ENCODE measurements at places on chromosomes 3 and 15. TPM values are rescaled to one million over a fixed set of nuclear protein-coding genes. Genes with fewer than 3 reads are reported as not detected.

The TRAT1 gene
- total RNA-seq, result not detected

DNA sequence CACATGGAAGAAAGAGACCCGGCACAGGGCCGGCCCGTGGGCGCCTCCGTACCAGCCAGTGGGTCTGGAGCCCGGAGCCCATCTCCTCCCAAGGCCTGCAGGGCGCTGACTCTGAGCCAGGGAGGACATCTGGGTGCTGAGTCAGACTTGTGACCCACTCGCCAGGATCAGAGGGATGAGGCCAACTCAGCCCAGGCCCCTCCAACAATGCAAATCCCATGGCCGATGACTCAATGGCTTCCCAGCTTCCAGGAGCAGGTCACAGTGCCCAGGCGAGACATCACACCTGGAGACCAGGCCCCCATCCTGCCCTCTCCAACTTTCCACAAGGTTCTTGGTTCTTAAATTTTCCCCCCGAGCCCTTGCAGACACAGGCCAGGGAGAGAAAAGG, 95.1 kb downstream of the LRIG1 start:
- no peak for DNase-seq

GRCh38 chr15:63054281-63054683, 11.7 kb downstream of the TPM1 start:
- no peak for DNase-seq

DNA sequence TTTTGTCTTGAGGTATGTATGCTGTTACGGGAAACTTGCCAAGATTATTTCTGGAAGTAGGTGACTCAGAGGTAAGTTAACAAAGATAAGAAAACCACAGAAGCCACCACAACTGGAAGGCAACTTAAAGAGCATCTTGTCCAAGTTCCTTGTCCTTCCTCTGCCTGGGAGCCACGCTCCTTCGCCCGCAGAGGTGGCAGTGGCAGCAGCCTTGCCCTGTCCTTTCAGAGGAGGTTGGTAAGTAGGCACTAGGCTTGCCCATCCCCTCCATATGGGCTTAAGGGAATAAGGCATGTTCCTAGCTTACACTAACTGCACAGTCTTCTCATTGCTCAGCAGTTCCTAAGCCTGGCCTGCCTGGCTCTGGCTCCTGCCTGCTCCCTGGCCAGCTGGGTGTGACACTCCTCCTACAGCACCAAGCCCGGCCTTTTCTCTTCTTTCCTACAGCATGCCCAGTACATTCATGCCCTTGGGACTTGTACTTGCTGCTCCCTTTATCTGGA, 48.0 kb upstream of the RAB6B start:
- peak; percentile 86 for DNase-seq

The GOLGA6D gene
- total RNA-seq, result not detected

DNA sequence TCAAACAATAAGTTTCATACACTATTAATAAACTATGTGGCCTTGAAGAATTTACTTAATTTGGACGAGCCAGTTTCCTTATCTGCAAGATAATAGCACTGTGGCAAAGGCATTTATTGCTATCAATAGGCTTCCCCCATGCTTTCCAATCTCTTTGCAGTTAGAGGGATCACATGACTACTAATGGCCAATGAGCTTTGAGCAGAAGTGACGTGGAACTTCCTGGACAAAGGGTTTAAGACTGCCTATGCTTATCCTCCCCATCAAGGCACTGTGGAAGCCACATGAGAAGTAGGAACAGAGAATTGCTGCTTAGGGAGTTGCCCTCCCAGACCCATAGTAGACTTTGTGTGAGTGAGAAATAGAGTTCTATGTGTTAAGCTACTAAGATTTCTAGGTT, 16.7 kb upstream of the ZMAT3 start:
- no peak for DNase-seq

The DZIP1L gene
- 6.6 TPM for total RNA-seq

GRCh38 chr3:113685956-113686721, 10.3 kb downstream of the USF3 start:
- peak; percentile 25 for DNase-seq

The RBMS3 gene
- total RNA-seq, result 18.4 TPM

GRCh38 chr3:172118019-172118418, 78.6 kb downstream of the FNDC3B start:
- DNase-seq, result no peak

GRCh38 chr3:16998236-16998923, 113.6 kb downstream of the PLCL2 start:
- DNase-seq, result no peak

The ZCWPW2 gene
- not detected for total RNA-seq

DNA sequence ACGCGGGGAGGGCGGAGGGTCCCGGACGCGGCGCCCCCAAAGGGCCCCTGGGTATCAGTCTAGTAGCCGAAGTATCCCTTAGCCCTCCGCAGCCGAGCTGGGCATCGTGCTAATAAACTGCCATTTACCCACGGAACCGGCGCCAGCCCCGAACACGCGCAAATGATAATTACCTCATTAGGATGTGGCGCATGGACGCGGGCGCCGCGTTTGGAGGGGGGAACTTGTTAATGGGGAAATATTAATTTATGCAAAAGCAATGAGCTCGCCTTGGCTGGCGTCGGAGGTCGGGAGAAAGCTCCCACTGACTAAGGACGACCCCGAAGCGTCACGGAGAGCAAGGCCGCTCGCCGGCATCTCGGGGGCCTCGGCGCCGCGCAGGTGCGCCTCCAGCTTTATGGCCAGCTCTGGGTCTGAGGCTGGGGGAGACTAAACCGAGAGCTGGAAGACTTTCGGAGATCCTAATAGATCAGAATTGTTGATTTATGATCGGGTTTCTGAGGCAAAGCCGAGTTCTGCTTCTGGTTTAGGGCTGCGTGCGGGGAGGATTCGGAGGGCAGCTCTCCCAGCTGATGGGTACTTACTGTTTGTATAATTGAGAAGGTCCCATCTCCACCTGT, 474 bp upstream of the FEZF2 start:
- no peak for DNase-seq

The GOLGA6A gene
- not detected for total RNA-seq

GRCh38 chr3:14837186-14837877, 18.6 kb downstream of the FGD5 start:
- no peak for DNase-seq

GRCh38 chr15:81337241-81337640, 13.3 kb upstream of the STARD5 start:
- no peak for DNase-seq

GRCh38 chr3:171465763-171466162, 5.6 kb upstream of the TNIK start:
- no peak for DNase-seq

DNA sequence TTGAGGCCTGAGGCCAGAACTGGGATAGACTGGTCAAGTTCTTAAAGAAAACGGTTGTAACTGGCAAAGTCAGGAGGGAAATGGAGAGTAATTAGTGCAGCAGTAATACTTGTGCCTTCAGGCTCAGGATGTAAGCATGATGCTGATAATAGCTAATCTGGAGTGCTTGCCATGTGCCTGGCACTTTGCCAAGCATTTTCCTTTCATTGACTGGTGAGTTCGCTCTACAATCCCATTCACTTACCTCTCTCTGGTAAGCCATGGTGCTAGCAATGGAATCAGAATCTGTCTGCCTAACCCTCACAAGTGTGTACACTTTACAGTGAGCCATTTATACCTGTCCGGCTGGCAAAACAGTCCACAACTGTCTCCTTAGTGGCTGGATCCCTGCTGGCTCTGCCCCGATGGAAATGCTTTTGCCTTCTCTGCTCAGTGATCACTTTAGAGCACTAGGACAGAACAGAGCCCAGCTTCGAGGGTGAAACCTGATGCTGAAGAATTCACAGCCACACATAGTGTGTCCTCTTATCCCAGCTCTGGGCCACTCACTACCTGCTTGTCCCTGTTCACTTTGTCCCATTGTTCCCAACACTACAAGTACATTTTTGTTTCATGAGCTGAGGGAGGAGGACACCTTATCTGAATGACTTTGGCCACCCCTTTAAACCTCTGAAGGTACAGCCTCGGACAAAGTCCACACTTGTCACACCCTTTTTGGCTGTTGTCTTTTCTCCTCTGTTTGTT, 10.3 kb downstream of the CHP1 start:
- DNase-seq, result no peak

- no peak for DNase-seq
Measured at GRCh38 chr15:58434334-58434875, 2.6 kb downstream of the LIPC start.

- no peak for DNase-seq
Measured at GRCh38 chr3:13002398-13003124, 70.7 kb downstream of the IQSEC1 start.

- no peak for DNase-seq
Measured at GRCh38 chr3:37093481-37093880, 80.9 kb downstream of the LRRFIP2 start.

- DNase-seq, result no peak
Measured at GRCh38 chr3:182914341-182914740, 66.0 kb downstream of the DCUN1D1 start.

The GOLGA8J gene
- total RNA-seq, result not detected

- no peak for DNase-seq
Measured at GRCh38 chr15:101724675-101725005, 367 bp upstream of the TARS3 start.

The PLCL2 gene
- 3.4 TPM for total RNA-seq

DNA sequence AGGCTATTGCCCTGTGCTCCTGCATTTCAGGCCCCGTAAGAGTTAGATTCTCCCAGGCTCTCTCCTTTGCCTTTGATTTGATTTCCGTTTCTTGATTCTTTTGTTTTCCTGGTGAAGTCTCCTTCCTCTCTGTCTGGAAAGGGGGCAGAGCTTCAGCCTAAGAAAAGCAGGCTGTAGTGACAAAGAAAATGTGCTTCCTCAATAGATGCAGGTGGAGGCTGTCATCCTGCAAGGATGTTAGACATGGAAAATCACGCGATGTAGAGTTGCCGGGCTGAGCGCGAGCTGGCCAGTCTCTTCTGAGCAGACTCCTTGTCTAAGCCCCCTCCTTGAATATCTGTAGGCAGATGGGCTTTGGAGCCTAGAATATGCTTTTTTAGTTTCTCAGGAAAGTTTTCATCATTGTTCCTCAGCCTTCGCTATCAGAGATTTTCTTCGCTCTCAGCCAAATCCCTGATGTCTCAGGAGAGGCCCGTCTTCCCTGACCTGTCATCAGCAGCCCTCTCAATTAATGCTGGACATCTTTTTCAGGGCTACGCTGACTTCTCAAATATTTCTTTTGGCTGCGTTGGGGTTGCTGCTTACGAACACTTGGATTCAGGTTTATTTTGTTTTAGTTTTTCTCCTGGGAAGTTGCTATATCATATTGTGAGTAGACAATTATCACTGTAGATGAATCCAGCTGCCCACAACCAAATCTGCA, 163.6 kb downstream of the ITPR1 start:
- DNase-seq, result no peak

DNA sequence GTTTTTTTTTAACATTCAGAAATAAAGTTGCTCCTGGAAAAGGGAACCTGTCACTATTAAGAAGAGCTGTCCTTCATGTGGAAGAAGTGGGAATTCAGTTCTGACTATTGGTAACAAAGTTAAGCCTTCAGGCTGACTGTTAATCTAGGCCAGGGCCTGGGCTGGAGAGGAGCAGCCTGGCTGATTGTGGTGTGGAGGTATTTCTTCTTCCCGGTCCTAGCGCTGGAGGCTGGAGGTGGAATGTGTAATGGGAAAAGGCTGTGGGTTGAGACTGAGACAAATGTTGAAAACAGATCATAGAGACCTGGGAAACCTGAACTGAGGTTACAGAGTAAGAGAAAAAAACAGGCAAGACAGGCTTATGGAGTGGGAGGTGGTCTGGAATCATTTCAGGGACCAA, 23.8 kb upstream of the SH3BP5 start:
- no peak for DNase-seq

GRCh38 chr3:158713094-158713499, 19.2 kb downstream of the RARRES1 start:
- no peak for DNase-seq

The HIGD2B gene
- not detected for total RNA-seq

- DNase-seq, result no peak
Measured at GRCh38 chr3:38536671-38537070, 40.5 kb downstream of the EXOG start.

The EBLN2 gene
- total RNA-seq, result 1.1 TPM

The XCR1 gene
- total RNA-seq, result not detected

DNA sequence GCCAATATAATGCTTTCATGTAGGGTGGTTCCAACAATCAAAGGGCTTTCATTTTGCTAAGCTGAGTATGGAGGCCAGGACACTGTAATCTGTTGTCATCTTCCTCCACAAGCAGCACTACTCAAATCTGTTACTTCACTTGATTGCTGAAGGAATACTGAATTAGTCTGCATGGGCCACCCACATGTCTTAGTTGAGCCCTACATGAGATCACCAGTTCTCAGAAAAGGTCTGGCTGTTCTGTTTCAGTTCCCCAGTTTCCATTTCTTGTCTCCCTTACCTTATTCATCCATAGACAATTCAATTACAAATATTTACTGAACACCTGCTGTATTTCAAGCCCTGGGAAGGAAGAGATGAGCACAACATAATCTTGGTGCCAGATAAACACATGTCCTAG, 119.2 kb downstream of the FHIT start:
- no peak for DNase-seq

Data from kidney epithelial cell (primary cell).